NCI-H1105 (cell line): ENCODE measurements at places on chromosomes 2 and 18.

GRCh38 chr2:191657977-191658376 is 20.0 kb upstream of the NABP1 start:
- no peak for DNase-seq

DNA sequence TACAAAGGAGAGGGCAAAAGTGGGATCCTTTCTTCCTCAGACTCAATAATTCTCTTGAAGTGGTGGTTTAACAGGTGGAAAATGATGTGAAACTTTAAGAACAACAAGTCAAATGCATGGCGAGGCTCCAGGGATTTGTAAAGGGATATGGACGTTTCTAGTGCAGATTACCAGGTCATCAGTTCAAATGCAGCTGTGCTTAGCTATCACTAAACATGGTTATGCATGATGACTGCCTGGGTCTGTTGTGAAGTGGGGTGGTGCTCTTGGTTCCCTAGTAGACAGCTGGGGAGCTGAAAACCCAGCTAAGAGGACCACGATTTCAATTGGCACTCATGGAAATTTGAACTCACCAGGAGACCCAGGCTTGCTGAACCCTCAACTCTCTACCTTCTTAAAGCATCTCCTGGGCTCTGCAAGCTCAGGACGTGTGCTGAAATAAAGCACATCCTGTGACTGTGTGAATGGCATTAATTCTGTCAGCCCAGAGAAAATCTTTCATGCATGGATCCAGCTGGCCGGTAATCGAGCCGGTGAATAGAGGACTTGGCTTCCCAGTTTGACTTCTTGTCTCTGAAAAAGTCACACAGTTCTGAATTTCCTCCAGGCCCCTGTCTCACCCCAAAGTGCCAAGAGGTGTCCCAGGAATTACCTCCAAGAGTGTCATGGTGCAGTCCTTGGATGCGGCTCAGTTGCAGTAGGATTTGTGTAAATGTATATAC is 146.1 kb downstream of the MTX2 start:
- no peak for DNase-seq

- no peak for DNase-seq
These were observed 28.1 kb downstream of the FOSL2 start for GRCh38 chr2:28420722-28421121.

GRCh38 chr18:75240433-75240832 is 29.8 kb downstream of the TSHZ1 start:
- no peak for DNase-seq

DNA sequence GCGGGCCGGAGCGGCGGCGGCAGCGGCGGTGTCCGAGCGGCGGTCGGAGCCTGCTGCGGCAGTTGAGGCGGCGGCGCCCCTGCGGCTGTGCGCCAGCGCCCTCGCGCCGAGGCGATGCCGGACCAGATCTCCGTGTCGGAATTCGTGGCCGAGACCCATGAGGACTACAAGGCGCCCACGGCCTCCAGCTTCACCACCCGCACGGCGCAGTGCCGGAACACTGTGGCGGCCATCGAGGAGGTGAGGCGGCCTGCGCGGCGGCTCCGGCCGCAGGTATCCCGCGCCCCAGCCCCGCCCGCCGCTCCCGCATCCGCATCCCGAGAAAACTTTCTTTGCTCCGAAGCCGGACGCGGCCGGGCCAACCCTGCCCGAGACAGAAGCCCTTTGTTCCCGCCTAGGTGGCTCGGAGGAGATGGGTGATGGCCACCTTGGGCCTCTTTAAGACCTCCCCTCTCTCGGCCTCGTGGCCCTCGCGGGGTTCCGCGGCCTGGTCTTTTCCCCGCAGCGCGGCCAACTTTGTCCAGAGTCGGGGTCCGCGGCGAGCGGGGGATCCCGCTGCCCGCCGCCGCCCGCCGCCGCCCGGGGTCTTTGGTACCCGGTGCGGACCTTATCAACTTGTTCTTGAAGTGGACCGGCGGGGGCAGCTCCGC is 504 bp downstream of the ASAP2 start:
- DNase-seq = no peak

DNA sequence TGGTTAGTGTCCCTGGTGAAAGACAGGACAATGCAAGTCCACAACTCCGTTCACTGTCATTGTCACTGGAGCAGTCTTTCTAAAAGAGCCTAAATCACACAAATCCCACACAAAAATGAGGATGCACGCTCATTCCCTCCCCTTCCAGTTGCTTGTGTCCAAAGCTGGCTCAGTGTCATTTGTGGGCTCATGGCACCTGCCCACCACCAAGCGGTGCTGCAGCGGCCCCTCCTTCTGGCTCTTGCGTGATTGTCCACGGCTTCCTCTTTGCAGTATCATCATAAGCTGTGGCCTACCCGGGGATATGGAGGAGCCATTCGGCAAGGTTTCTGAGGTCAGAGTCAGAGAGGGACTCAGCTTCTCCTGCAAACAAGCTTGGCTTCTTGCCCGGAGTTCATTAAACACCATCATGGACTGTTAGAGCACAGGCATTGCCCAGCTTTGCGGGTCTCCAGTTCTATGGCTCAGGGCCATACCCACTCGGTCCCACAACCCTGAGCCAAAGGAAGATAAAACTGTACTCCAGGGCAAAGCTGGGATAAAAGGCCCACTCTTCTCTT is 179.4 kb upstream of the AGAP1 start:
- peak; percentile 87 for DNase-seq

DNA sequence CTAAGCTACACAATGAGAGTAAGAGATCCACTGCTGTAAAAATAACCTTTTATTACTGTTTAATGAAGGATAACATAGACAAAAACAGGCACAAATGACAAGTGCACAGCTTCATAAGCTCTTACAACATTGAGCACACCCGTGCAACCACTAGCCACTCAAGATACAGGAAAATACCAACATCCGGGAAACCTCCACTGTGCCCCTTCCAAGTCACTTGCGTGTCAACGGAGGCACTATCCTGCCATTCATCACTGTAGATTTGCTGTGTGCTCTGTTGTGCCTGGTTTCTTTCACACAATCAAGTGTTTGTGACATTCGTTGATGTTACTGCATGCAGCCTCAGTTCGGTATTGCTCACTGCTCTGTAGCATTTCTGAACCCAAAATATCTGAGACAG is 292.9 kb upstream of the MYT1L start:
- no peak for DNase-seq

DNA sequence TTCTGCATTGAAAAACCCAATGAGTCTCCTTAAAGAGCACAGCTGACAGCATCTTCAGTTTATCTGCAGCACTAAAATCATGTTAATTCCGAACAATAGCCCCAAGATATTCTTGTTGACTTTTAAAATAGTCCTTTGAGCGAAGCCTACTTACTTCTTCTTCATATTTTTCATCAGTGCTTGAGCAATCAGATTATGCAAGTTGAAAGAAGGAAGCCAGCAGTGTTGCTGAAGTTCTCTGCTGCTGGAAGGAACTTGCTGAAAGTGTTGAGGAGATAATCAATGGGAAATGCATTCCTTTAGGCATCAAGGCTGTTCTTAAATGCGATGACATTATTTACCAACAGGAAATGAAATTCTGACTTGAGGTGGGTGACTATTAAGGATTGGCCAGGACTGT is 105.9 kb upstream of the SNTG2 start:
- no peak for DNase-seq

GRCh38 chr2:1639086-1639858 is 105.0 kb downstream of the PXDN start:
- no peak for DNase-seq

DNA sequence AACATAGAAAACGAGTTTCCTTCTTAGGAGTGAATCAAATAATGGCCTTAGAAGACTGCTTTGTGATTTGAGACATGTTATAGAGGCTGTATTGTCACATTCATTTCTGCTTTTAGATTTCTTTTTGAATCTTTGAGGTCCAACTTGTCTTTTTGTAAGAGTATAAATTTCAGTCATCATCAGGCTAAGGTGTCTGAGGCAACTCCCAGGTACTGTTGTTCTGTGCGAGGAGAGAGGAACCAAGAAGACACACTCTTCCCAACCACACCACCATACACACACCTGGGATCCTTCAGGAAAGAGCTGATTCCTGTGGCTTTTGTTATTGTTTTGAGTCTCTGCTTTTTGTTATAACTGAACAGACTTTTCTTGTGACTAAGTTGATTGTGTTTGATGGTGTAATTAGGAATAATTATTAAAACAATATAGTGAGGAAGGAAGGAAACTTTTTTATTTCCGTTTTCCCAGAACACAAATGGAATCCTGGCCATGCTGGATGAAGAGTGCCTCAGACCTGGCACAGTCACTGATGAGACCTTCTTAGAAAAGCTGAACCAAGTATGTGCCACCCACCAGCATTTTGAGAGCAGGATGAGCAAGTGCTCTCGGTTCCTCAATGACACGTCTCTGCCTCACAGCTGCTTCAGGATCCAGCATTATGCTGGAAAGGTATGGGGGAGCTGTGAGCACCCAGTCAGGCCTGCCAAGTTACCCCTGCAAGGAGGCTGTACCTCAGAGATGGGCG is 140.4 kb downstream of the MYO1B start:
- no peak for DNase-seq

GRCh38 chr2:179488563-179488962 is 223.9 kb upstream of the SESTD1 start:
- DNase-seq = no peak

GRCh38 chr2:119293254-119293653 is 69.6 kb downstream of the STEAP3 start:
- DNase-seq = no peak

- no peak for DNase-seq
These were observed 170.5 kb upstream of the DOK6 start for GRCh38 chr18:69230204-69230603.

- DNase-seq = no peak
These were observed 12.7 kb downstream of the TMEM177 start for GRCh38 chr2:119691651-119692245.

GRCh38 chr2:36855429-36855828 is 110.9 kb downstream of the STRN start:
- DNase-seq = no peak

GRCh38 chr2:207484444-207485391 is 45.0 kb upstream of the CREB1 start:
- no peak for DNase-seq

- no peak for DNase-seq
These were observed 45.9 kb downstream of the HS1BP3 start for GRCh38 chr2:20604951-20605381.

- DNase-seq = no peak
These were observed 1304.4 kb upstream of the ACVR2A start for GRCh38 chr2:146540271-146540932.

DNA sequence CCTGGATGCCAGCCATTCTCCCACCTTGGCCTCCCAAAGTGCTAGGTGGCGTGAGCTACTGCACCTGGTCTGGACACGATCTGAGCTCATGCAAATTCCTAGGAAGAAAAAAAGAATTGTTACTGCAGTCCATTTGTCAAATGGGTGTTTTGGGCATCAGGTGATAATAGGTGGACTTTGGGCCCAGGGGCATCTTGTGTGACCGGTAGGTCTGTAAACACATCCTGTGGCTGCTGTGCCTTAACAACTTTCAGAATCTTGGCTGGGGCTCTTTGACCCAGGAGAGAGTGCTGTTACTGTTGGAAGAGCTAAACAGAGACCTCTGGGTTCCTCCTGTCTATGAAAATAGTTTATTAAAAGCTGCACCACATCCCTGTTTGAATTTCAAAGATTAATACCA is 34.9 kb upstream of the TFCP2L1 start:
- DNase-seq = no peak

DNA sequence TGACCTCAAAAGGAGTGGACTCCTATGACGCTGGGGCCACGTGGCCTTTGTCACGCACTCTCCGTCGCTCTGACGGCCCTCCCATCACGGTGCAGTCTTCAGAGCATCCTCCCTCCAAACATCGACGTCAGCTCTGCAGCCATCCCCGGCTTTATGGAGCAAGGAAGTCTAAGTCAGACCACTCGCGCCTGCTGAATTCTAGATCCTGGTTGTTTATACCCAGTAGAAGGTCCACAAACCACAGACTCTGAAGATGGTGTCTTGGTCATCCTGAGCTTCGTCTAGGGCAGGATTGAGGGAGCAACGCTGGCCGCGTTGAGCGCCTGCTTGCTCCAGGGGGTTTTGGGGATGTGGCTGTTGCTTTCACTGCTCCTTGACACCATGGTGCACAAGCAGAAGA is 228.0 kb upstream of the SALL3 start:
- no peak for DNase-seq
